ENCODE measurements at places on chromosomes 16 and 17.

- no peak overlapping the region for H3K27ac ChIP-seq
- H3K36me3 ChIP-seq, result no peaks in the 10 kb centered on the region
- peak overlapping the region; percentile 45 for H3K4me3 ChIP-seq
- DNase-seq, result no peak
These were observed 3.0 kb downstream of the TMEM132E start for GRCh38 chr17:34582185-34582900.

DNA sequence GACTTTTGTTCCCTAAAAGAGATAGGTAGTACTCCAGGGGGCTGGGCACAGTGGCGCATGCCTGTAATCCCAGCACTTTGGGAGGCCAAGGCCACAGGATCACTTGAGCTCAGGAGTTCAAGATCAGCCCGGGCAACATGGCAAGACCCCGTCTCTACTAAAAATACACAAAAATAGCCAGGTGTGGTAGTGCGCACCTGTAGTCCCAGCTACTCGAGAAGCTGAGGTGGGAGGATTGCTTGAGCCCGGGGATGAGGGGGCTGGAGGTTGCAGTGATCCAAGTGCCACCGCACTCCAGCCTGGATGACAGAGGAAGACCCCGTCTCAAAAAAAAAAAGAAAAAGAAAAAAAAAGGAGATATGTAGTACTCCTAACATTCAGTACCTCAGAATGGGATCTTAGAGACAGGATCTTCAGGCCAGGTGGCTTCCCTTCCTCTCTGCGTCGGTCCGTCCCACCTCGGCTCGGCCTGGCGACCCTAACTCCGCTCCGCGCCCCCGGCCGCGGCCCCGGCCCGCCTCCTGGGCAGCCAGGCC, 89.6 kb downstream of the CDC27 start:
- peak overlapping the region; percentile 91 for H3K27ac ChIP-seq
- DNase-seq, result no peak
- H3K36me3 ChIP-seq, result peaks cover 2% of the 10 kb centered on the region
- peaks cover 39% of the 10 kb centered on the region for H3K4me1 ChIP-seq

DNA sequence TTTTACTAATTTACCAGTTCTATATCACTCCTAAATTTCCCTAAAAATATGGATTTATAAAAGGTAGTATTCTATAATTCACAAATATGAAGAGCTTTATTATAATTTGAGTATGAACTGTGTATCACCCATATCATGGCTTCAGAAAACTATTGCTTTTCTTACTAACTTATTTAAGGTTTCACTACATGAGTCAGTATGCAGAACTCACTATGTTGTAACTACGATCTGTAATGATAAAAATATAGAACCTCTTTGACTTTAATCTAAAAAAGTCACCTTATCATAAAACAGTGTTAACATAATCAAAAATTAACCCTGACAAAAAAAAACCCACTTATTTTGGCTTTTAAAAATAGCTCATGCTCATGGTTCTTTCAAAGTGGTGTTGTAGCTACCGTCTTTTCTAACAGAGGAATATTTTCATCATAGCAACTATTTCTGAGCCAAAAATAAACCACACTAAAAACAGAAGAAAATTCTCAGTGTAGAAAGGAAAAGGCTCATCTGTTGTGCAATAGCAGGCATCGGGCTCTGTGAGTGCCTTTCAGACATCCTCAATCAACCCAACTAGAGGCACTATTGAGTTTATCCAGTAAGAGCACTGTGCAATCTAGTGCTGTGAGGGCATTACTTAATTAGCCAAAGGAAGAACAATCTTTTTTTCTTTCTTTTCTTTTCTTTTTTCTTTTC, 42.1 kb downstream of the ITGAM start:
- no peaks in the 10 kb centered on the region for H3K36me3 ChIP-seq
- no peak for DNase-seq
- no peaks in the 10 kb centered on the region for H3K27me3 ChIP-seq
- H3K4me3 ChIP-seq, result no peak overlapping the region
- peaks cover 20% of the 10 kb centered on the region for H3K4me1 ChIP-seq
- no peak overlapping the region for H3K27ac ChIP-seq

- no peak overlapping the region for H3K4me3 ChIP-seq
- peaks cover 61% of the 10 kb centered on the region for H3K27me3 ChIP-seq
- no peaks in the 10 kb centered on the region for H3K36me3 ChIP-seq
- peaks cover 14% of the 10 kb centered on the region for H3K4me1 ChIP-seq
- H3K27ac ChIP-seq, result peak overlapping the region; percentile 46
These were observed 474.9 kb downstream of the SLC39A11 start for GRCh38 chr17:72617557-72617956.

GRCh38 chr16:54434859-54435258, 148.3 kb upstream of the IRX3 start:
- H3K27ac ChIP-seq, result no peak overlapping the region
- no peak overlapping the region for H3K4me3 ChIP-seq
- no peaks in the 10 kb centered on the region for H3K36me3 ChIP-seq
- no peak for DNase-seq
- no peaks in the 10 kb centered on the region for H3K4me1 ChIP-seq

DNA sequence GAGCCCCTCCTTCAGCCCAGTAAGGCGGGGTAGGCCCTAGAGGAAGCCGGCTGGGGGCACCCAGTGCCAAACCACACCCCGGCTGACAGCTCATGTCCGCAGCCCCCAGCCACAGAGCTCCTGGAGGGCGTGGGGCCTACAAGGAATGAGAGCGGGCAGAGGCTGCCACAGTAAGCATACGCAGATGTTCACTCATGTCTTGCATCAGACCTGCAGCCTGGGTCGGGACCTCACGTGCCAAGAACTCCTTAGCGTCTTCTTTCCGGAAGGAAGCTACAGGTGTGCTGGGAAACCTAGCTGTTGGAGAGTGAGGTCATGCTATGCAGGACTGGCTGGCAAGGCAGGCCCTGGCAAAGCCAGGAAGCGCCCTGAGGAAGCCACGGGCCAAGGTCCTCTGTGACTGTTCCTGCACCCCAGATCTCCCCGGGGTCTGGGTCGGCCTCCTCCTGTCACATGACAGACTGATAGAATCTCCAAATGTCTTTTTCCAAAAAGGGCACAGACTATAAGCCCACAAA, 1.6 kb downstream of the ZNF598 start:
- H3K27ac ChIP-seq, result peak overlapping the region; percentile 93
- no peaks in the 10 kb centered on the region for H3K27me3 ChIP-seq
- DNase-seq, result no peak
- H3K4me3 ChIP-seq, result peak overlapping the region; percentile 82
- no peaks in the 10 kb centered on the region for H3K36me3 ChIP-seq

DNA sequence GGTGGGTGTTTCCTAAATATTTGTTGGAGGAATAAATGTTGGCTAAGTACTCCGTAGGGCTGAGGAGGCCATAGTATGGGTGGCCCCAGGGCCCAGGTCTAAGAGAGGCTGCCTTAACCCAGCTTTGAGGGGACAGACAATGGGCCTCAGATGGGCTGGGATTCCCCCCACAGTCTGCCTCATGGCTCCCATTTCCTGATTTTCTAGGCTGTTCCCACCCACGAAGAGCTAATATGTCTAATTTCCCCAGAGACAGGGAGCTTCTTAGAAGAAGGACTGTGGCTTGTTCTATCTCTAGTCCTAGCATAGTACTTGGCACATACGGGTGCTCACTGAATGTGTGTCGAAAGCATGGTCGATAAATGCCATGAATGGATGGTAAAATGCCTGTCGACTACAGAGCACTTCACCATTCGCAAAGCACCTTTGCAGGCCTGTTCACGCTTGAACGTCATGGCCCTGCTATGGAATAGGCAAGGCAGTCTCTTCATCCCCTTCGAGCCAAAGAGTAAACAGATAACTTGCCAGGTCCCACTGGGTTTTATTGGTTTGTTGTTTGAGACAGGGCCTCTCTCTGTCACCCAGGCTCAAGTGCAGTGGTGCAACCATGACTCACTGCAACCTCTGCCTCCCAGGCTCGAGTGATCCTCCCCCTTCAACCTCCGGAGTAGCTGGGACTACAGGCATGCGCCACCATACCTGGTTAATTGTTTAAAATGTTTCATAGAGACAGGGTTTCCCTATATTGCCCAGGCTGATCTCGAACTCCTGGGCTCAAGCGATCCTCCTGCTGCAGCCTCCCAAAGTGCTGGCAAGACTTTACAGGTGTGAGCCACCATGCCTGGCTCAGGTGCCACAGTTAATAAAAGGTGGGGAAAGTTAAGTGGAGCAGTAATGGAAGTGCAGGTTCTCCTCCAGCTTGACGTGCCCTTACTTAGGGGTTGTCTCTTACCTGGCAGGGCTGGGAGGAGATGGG, 9.7 kb downstream of the CHAD start:
- no peak overlapping the region for H3K4me3 ChIP-seq
- H3K27me3 ChIP-seq, result no peaks in the 10 kb centered on the region
- no peak overlapping the region for H3K27ac ChIP-seq
- no peak for DNase-seq

DNA sequence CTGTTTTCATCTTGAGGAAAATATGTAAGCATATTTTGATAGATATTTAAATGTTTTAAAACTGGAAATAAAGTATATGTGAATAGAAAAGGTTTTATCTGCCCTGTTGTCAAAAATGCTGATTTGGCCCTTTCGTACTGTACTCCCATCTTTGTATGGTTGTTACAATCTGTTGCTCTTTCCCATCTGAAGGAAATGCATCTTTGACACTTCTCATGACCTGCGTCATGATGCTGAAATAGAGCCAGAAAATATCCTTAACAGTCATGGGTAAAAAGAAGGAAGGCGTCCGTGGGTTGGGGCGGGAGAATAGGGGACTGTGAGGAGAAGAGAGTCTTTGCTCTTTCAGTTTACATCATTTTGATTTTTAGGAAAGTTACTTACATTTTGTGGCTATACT, 327.7 kb downstream of the BCAS3 start:
- no peak for DNase-seq
- H3K4me3 ChIP-seq, result no peak overlapping the region
- H3K4me1 ChIP-seq, result no peaks in the 10 kb centered on the region

GRCh38 chr16:4626396-4626795, 1.8 kb downstream of the MGRN1 start:
- peak overlapping the region; percentile 94 for H3K4me3 ChIP-seq
- peaks cover 50% of the 10 kb centered on the region for H3K4me1 ChIP-seq
- peak overlapping the region; percentile 87 for H3K27ac ChIP-seq
- no peaks in the 10 kb centered on the region for H3K27me3 ChIP-seq

DNA sequence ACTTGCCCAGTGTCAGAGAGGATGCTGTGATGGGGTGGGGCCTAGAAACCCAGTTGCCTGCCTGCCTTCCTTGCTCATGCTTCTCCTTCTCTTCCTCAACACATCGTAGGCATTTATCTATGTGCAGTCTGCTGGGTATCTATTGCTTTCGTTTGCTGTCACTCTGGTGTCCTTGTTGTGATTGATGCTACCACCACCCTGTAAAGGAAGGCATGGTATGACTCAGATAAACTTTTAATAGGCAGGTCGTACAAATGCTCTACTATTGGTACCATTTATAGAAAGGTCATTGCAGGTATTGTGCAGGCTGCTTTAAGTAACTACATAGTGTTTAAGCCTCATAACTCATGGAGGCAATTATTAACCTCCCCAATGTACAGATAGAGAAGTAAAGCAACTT, 368.9 kb downstream of the UTP18 start:
- no peaks in the 10 kb centered on the region for H3K4me1 ChIP-seq
- no peak overlapping the region for H3K27ac ChIP-seq
- H3K36me3 ChIP-seq, result no peaks in the 10 kb centered on the region
- no peak overlapping the region for H3K4me3 ChIP-seq

- H3K27me3 ChIP-seq, result no peaks in the 10 kb centered on the region
- no peak overlapping the region for H3K27ac ChIP-seq
- no peak for DNase-seq
- H3K36me3 ChIP-seq, result peaks cover 41% of the 10 kb centered on the region
These were observed 9.5 kb upstream of the GALK1 start for GRCh38 chr17:75774471-75774990.

- peak within 1 kb of the TSS; percentile 98 for H3K4me3 ChIP-seq
- peaks cover 14% of the 10 kb centered on the region for H3K4me1 ChIP-seq
- peak within 1 kb of the TSS; percentile 96 for H3K27ac ChIP-seq
- no peaks in the 10 kb centered on the region for H3K27me3 ChIP-seq
- peak; percentile 94 for DNase-seq
These were observed at the start of gene SPAG5 for GRCh38 chr17:28598799-28599310. Gene SPAG5 (minus strand): TSS chr17:28599025. CDS start chr17:28598946, 79 bp downstream.

GRCh38 chr17:38637951-38638350, 32.2 kb upstream of the SRCIN1 start:
- no peak for DNase-seq
- H3K4me3 ChIP-seq, result no peak overlapping the region
- H3K4me1 ChIP-seq, result no peaks in the 10 kb centered on the region
- H3K36me3 ChIP-seq, result no peaks in the 10 kb centered on the region
- no peak overlapping the region for H3K27ac ChIP-seq
- peaks cover 9% of the 10 kb centered on the region for H3K27me3 ChIP-seq

DNA sequence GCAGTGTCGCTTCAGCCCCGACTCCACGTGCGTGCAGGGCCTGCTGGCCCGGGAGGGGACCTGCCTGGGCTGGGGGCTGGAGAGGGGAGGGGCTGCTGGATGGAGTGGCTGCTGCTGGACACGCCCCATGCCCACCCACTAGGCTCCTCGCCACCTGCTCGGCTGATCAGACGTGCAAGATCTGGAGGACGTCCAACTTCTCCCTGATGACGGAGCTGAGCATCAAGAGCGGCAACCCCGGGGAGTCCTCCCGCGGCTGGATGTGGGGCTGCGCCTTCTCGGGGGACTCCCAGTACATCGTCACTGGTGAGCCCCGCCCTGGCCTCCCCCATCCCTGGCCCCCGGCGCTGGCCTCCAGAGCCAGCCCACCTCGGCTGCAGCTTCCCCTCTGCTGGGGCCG, 2.4 kb downstream of the BRICD5 start:
- peaks cover 40% of the 10 kb centered on the region for H3K4me1 ChIP-seq
- H3K36me3 ChIP-seq, result peaks cover 8% of the 10 kb centered on the region
- DNase-seq, result no peak
- H3K27me3 ChIP-seq, result no peaks in the 10 kb centered on the region
- no peak overlapping the region for H3K4me3 ChIP-seq
- no peak overlapping the region for H3K27ac ChIP-seq

DNA sequence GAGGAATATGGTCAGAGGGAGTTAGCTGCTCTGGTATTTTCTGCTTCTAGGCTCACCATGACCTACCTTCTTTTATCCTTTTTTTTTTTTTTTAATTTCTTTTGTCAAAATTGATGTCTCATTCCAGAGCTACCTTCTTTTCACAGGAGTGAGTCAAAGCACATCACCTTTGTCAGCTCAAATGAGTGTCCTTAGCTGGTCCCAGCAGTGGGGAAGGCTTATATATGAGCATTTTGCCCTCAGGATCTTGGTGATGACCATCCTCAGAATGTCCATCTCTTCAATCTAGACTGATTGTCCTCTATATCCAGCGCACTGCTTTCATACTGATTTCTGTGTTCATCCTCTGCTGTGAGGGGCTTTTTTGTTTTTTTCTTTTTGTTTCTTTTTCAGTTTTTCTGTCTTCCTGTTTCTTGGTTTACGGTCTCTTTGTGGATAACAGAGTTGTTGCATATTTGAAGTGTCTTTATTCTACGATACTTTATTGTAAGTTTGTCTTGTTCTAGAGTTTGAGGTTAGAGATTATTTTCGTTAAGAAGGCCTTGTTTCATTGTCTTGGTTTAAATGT, 24.9 kb downstream of the CBFB start:
- no peaks in the 10 kb centered on the region for H3K27me3 ChIP-seq
- peak overlapping the region; percentile 94 for H3K27ac ChIP-seq
- H3K4me1 ChIP-seq, result peaks cover 40% of the 10 kb centered on the region
- no peaks in the 10 kb centered on the region for H3K36me3 ChIP-seq

All from naive thymus-derived CD8-positive, alpha-beta T cell (primary cell).